ENCODE measurements at places on chromosomes 5 and 9.

- no peak for DNase-seq
Measured at GRCh38 chr9:34496149-34496712, 26.6 kb downstream of the ENHO start.

DNA sequence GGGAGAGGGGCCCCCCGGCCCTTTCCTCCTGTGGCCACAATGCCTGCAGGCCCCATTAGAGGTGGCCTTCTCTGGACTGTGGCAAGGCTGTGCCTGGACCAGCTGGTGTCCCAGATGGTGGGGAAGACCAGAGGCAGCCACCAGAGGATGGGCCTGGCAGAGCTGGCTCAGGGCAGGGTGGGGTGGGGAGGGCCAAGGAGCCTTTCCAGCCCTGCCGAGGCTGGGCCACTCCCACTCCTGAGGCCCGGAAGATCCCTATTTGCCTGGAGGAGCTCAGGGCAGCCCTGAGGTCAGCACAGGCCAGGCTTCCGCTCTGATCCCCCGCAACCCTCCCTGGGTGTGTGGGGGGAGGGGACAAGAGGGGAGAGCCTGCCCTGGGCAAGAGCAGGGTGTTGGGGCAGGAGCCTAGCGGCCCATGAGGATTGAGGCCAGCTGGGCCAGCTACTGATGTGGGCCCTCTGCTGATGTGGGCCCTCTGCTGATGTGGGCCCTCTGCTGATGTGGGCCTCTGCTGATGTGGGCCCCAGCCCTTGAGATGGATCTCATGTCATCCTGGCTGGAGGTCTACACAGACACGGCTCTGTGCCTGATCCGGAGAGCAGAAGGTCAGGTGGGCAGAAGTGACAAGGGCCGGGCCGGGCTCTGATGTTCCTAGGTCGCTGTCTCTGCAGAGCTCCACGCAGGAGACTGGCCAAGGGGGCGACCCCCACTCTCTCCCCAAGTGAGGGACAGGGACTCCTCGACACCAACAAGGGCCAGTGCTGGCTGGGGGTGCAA lies 6.0 kb downstream of the MRPS2 start:
- DNase-seq = no peak

GRCh38 chr5:39652036-39652435 lies 227.3 kb upstream of the DAB2 start:
- no peak for DNase-seq

GRCh38 chr5:122341087-122341486 lies 29.1 kb downstream of the SNCAIP start:
- no peak for DNase-seq

DNA sequence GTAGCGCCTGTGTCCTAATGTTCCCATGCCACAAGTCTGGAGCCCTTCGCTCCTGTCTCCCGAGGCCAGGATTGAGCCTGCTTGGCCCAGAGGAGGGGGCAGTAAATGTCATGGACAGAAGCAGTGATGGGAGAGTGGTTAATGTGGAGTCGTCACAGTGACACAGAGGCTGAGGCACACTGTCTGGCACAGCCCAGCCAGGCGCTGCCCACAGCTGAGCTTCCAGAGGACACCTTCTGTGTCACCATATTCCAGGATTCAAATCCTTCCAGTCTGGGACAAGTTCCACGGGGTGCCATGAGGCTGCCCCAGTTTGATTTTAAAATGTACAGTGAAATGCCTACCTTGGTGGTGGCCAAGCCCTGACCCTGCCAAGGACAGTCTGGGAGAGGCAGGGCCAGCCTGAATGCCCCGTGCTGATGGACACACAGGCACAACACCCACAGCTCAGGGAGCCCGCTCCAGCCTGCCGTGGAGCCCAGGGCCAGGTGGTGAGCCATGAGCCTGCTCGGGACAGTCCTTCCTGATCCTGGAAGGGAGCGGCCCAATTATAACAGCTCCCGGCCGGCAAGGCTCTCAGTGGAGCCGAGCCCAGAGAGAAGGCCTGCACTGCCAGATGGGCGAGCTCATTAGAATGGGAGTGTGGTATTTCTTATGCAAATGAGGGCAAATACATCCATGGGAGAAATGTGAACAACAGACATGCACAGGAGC lies 99.1 kb upstream of the RUFY1 start:
- no peak for DNase-seq

Data from posterior cingulate gyrus (tissue), 11 donors.